ENCODE measurements at places on chromosomes 5 and 9. TPM values are rescaled to one million over a fixed set of nuclear protein-coding genes. Genes with fewer than 3 reads are reported as not detected.

The ZDHHC11B gene
- not detected for total RNA-seq

The TPM2 gene
- 221 TPM for total RNA-seq

The PLPP7 gene
- 1.5 TPM for total RNA-seq

The UGT3A2 gene
- total RNA-seq = not detected

The SLC35D2 gene
- 20.9 TPM for total RNA-seq

The CDH6 gene
- 0.11 TPM for total RNA-seq

The GPR150 gene
- total RNA-seq = 0.20 TPM

The AGXT2 gene
- total RNA-seq = not detected

The SLC4A9 gene
- total RNA-seq = not detected

The CRB2 gene
- total RNA-seq = not detected

The FBN2 gene
- total RNA-seq = 73.7 TPM

The TMEM171 gene
- total RNA-seq = 15.4 TPM

The TRIM7 gene
- total RNA-seq = 15.5 TPM

The NKD2 gene
- 0.13 TPM for total RNA-seq

The KIAA1958 gene
- 0.79 TPM for total RNA-seq

The PCDHGC5 gene
- total RNA-seq = 0.53 TPM

The STX17 gene
- 12.9 TPM for total RNA-seq

The NEUROG1 gene
- total RNA-seq = not detected

The TBCA gene
- 101 TPM for total RNA-seq

The CAMSAP1 gene
- 20.5 TPM for total RNA-seq

The LCN6 gene
- not detected for total RNA-seq

The DRD1 gene
- total RNA-seq = not detected

The POLR1E gene
- total RNA-seq = 37.7 TPM

The IGFBPL1 gene
- 0.33 TPM for total RNA-seq

The KCNN2 gene
- total RNA-seq = 0.25 TPM

The SPAAR gene
- total RNA-seq = 7.5 TPM

The GARIN3 gene
- not detected for total RNA-seq

The PLCXD3 gene
- total RNA-seq = 3.3 TPM

The WNK2 gene
- not detected for total RNA-seq

The SPINK4 gene
- not detected for total RNA-seq

The EGFL7 gene
- total RNA-seq = 500 TPM

The EFNA5 gene
- total RNA-seq = 16.7 TPM

The ABLIM3 gene
- 18.8 TPM for total RNA-seq

The SECISBP2 gene
- total RNA-seq = 23.1 TPM

The TXNDC8 gene
- not detected for total RNA-seq

The ERBIN gene
- 43.8 TPM for total RNA-seq

The SPATA24 gene
- total RNA-seq = 6.7 TPM

The BTNL3 gene
- total RNA-seq = not detected

The IRX1 gene
- total RNA-seq = not detected

The HRH2 gene
- 0.26 TPM for total RNA-seq

The NME5 gene
- total RNA-seq = 1.1 TPM

The SLC45A2 gene
- 0.13 TPM for total RNA-seq

The ARHGEF28 gene
- total RNA-seq = 74.8 TPM

The SLC1A1 gene
- 17.4 TPM for total RNA-seq

The TCF7 gene
- total RNA-seq = 0.07 TPM

The COL5A1 gene
- total RNA-seq = 87.1 TPM

The MYOZ3 gene
- 0.59 TPM for total RNA-seq

The TAF11L10 gene
- total RNA-seq = not detected

The GPR151 gene
- not detected for total RNA-seq

The HSPB3 gene
- total RNA-seq = not detected
